ENCODE measurements at places on chromosomes 2 and 18. TPM values are rescaled to one million over a fixed set of nuclear protein-coding genes. Genes with fewer than 3 reads are reported as not detected.
A peak's percentile ranks its signal among the peaks of the same experiment; 100 is the strongest.

Gene SDC1
- total RNA-seq, result 4.5 TPM

Gene RGPD3
- total RNA-seq, result 0.30 TPM

Gene GBX2
- not detected for total RNA-seq

Gene TSPYL6
- total RNA-seq, result 0.11 TPM

Gene GALNT5
- 0.12 TPM for total RNA-seq

Gene CNPPD1
- 64.7 TPM for total RNA-seq

Gene ESPNL
- 2.1 TPM for total RNA-seq

Gene CNDP1
- 0.35 TPM for total RNA-seq

- H3K27ac ChIP-seq, result no peak overlapping the region
- no peaks in the 10 kb centered on the region for H3K4me1 ChIP-seq
- DNase-seq, result no peak
- no peaks in the 10 kb centered on the region for H3K27me3 ChIP-seq
These were observed 757.4 kb downstream of the RNF144A start for GRCh38 chr2:7674606-7675005.

DNA sequence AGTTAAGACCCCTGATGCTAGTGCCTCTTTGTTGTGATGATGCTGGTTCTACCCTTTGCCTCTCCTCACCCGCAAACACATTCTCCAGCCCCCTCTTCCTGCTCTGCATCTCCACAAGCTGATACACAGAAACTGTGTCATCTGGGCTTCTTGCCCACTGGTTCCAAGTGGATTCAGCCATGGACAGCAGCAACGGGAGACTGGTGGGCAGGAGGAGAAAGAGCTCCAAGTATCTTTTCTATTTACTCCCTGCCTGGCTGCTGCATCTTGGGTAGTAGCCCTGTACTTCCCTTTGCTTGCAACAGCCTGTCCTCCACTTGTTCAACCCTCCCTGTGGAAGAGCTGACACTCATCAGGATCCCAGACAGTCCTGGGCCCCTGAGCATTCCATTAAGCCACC, 655.1 kb upstream of the RAB6C start:
- H3K27me3 ChIP-seq, result no peaks in the 10 kb centered on the region
- DNase-seq, result no peak
- H3K27ac ChIP-seq, result no peak overlapping the region
- H3K36me3 ChIP-seq, result no peaks in the 10 kb centered on the region
- H3K4me3 ChIP-seq, result no peak overlapping the region

GRCh38 chr2:15436195-15436594, 124.9 kb downstream of the NBAS start:
- H3K27me3 ChIP-seq, result no peaks in the 10 kb centered on the region
- H3K36me3 ChIP-seq, result no peaks in the 10 kb centered on the region
- H3K27ac ChIP-seq, result no peak overlapping the region
- no peak overlapping the region for H3K4me3 ChIP-seq

- H3K4me1 ChIP-seq, result no peaks in the 10 kb centered on the region
- no peak for DNase-seq
- no peak overlapping the region for H3K27ac ChIP-seq
- no peaks in the 10 kb centered on the region for H3K27me3 ChIP-seq
- no peaks in the 10 kb centered on the region for H3K36me3 ChIP-seq
These were observed 311.5 kb downstream of the CDH2 start for GRCh38 chr18:27865431-27865830.

GRCh38 chr2:127054996-127055785, 51.8 kb downstream of the BIN1 start:
- no peaks in the 10 kb centered on the region for H3K27me3 ChIP-seq
- H3K27ac ChIP-seq, result no peak overlapping the region
- H3K4me1 ChIP-seq, result no peaks in the 10 kb centered on the region
- no peaks in the 10 kb centered on the region for H3K36me3 ChIP-seq
- no peak overlapping the region for H3K4me3 ChIP-seq

DNA sequence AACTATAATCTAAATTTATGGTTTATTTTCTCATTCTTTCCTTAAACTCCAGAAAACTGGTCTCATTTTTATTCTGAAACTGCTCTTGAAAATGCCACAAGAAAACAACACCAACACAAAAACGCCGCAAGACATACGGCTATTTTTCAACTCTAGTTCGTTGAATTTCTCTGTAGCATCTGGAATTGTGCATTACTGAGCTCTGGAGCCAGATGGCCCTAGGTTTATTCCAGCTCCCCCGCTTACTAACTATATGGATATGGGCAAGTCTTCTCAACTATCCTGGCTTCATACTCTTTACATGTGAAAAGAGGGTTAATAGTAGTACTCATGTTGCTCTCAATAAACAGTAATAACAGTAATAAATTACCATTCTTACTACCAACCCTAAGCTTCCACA, 19.9 kb downstream of the FAM98A start:
- no peak overlapping the region for H3K27ac ChIP-seq
- DNase-seq, result no peak
- H3K4me1 ChIP-seq, result no peaks in the 10 kb centered on the region
- H3K27me3 ChIP-seq, result no peaks in the 10 kb centered on the region

- no peak overlapping the region for H3K27ac ChIP-seq
- no peak for DNase-seq
- peaks cover 3% of the 10 kb centered on the region for H3K27me3 ChIP-seq
- H3K36me3 ChIP-seq, result no peaks in the 10 kb centered on the region
- H3K4me3 ChIP-seq, result peak overlapping the region; percentile 92
These were observed 1.1 kb upstream of the SATB2 start for GRCh38 chr2:199458806-199459285.

DNA sequence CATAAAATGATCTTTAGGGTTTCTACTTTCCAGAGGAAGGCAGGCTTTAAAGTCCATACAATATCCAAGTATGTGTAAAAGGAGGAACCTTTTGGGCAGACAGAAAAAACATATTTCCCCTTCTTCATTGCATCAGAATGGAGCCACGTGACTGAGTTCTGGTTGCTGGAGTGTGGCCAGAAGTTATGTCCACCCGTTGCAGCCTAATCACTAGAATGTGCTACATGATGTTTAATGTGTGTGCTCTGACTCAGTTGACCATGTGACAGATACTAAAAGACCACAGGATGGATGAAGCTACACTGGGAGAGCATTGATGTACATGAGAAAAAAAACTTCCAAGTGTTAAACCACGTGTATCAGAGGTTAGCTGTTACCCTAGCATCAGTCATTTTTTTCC, 460.9 kb downstream of the RIT2 start:
- no peaks in the 10 kb centered on the region for H3K27me3 ChIP-seq
- H3K27ac ChIP-seq, result no peak overlapping the region
- DNase-seq, result no peak

DNA sequence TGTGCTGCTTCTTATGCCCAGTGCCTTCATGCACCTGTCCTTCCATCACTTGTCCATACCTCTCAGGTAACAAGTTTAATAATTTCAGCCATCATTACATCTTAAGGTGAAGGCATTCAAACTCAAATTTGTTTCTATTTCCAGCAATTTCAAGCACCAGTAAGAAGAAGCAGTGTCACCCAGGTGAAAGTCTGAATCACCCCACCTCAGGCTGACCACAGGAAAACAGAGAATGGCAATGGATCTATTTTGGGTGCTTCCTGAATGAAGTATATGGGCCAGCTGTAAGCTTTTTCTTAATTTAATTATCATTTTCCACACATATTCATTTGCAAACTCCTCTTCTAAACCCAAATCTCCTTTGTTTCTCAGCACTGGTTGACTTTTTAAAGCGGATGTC, 372.7 kb upstream of the SOX11 start:
- no peak overlapping the region for H3K4me3 ChIP-seq
- no peaks in the 10 kb centered on the region for H3K36me3 ChIP-seq
- no peaks in the 10 kb centered on the region for H3K27me3 ChIP-seq
- no peak overlapping the region for H3K27ac ChIP-seq

DNA sequence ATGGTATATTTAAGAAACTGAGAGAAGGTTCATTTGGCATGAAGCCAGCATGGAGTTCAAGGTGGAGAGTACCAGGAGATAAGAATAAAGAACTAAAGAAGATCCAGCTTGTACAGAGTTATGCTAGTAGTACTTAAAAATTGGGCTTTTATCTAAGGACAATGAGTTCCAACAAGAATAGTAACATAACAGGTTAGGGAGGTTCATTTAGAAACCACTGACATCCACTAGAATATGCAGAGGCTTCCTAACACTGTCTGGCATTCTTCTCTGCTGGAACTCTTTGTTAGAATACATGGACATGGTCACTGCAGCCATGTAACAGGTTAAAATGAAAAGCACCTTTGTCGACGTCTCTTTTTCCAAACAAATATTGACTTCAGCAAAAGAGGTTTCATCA, 42.6 kb upstream of the DSC1 start:
- no peak overlapping the region for H3K27ac ChIP-seq
- H3K4me3 ChIP-seq, result no peak overlapping the region
- no peaks in the 10 kb centered on the region for H3K27me3 ChIP-seq
- no peaks in the 10 kb centered on the region for H3K36me3 ChIP-seq
- no peaks in the 10 kb centered on the region for H3K4me1 ChIP-seq

- H3K36me3 ChIP-seq, result no peaks in the 10 kb centered on the region
- no peak overlapping the region for H3K4me3 ChIP-seq
- no peaks in the 10 kb centered on the region for H3K27me3 ChIP-seq
These were observed 150.8 kb downstream of the PXDN start for GRCh38 chr2:1593371-1594122.

DNA sequence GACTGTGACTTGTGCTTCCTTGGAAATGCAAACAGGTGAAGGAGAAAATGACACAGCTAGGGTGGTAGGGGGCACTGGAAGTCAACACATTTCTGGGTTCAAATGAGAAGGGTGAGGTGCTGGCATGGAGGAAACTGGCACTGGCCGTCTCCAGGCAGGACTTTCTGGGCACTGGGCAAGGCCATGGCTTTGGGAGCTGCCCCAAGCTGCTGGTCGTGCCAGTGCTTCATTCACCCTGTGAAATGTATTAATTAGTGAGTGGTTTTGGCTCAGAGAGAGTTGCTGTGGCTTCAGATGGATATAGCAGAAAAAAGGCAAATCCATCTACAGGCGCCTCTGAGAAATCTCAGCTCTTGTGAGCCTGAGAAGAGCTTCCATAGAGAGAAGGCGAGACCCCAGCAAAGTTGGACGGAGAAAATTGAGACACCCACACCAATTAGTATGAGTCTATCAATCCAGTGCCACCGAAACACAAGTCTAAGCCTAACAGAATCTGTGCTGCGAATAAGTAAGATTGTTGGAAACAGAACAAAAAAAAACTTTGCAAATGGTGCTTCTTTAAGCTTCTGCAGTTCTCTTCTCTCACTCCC, 202.1 kb upstream of the TNP1 start:
- H3K4me1 ChIP-seq, result peaks cover 2% of the 10 kb centered on the region
- H3K4me3 ChIP-seq, result no peak overlapping the region
- H3K36me3 ChIP-seq, result no peaks in the 10 kb centered on the region
- DNase-seq, result no peak
- H3K27me3 ChIP-seq, result no peaks in the 10 kb centered on the region

- no peaks in the 10 kb centered on the region for H3K36me3 ChIP-seq
- DNase-seq, result no peak
- no peaks in the 10 kb centered on the region for H3K4me1 ChIP-seq
These were observed 548.2 kb upstream of the LRRTM1 start for GRCh38 chr2:80852808-80853139.

DNA sequence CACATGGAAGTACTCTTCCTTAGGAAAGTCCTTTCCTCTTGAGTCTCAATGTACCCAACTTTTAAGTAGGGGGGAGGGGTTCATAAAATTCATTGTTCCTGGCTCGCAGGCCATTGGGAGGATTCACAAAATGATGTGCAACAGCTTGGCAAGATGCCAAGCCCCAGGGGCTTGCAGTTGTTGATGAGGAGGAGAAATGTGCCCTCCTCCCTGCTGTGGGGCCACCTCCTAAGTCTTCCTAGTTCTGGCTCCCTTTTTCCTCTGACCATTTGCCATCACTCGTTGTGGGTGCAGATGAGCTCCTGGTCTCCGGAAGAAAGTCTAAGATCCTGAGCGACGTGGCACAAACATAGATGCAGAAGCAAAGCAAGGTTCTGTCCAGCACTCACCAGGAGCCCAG, 435.4 kb downstream of the EIPR1 start:
- no peaks in the 10 kb centered on the region for H3K27me3 ChIP-seq
- no peaks in the 10 kb centered on the region for H3K36me3 ChIP-seq
- no peak overlapping the region for H3K27ac ChIP-seq
- DNase-seq, result no peak
- no peaks in the 10 kb centered on the region for H3K4me1 ChIP-seq
- H3K4me3 ChIP-seq, result no peak overlapping the region

- DNase-seq, result no peak
- H3K27me3 ChIP-seq, result no peaks in the 10 kb centered on the region
- no peak overlapping the region for H3K4me3 ChIP-seq
- H3K4me1 ChIP-seq, result peaks cover 2% of the 10 kb centered on the region
- no peak overlapping the region for H3K27ac ChIP-seq
- no peaks in the 10 kb centered on the region for H3K36me3 ChIP-seq
These were observed 128.3 kb upstream of the ETAA1 start for GRCh38 chr2:67268797-67269196.

DNA sequence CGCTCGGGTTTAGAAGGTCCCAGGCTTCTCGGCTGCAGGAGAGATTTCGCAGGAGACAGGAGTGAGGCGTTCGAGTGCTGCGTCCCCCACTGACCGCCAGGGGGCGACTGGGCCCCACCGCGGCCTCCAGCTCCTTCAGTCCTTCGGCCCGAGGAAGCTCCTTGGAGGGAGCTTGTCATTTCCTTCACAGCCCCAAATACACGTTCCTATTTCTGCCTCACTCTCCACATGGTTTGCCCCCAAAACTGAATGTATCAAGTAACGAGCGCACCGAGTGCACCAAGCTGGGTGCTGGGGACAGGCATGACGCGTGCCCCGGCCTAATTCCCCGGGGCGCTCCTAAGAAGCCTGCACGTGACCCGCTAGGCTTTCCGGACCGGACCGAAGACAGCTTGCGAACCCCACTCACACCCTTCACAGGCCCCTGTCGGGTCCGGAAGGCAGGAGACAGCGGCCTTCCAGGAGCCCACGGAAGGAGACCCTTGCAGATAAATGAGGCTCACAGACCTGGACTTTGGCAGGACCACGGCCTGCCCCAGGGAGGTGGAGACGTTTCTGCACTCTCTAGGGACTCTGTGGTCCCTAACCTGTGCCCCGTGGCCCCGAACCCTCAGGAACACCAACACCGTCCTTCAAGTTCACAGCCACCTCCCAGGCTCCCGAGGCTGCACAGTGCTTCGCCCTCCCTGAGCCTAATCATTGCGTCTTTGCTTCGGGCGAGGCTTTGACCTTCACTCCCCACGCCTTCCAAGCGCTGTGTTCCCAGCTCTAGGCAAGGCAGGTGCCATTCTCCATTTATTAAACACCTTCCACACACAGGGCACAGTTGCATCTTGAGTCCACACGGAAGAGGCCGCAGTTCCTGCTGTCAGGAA, 13.0 kb upstream of the FAHD2A start:
- no peaks in the 10 kb centered on the region for H3K27me3 ChIP-seq
- no peak overlapping the region for H3K4me3 ChIP-seq
- peak; percentile 67 for DNase-seq
- no peak overlapping the region for H3K27ac ChIP-seq
- H3K36me3 ChIP-seq, result no peaks in the 10 kb centered on the region

DNA sequence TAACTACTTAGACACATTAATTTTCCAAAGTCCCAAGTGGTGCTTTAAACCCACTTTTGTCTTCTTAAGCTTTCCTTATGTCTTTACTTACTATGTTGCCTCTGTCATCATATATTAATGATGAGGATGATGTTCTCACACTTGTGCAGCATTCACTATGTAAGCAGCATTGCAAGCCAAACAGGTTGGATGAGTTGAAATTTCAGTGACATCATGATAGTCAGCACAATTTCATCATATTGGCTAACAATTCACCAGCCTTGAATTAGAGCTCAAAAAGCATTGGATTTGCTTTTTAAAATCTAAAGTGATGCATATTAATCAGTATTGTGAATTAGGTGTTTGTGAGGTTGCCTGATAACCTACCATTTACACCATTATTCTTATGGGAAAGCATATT, 7.7 kb downstream of the APLF start:
- H3K27ac ChIP-seq, result no peak overlapping the region
- no peaks in the 10 kb centered on the region for H3K4me1 ChIP-seq
- no peaks in the 10 kb centered on the region for H3K27me3 ChIP-seq
- H3K36me3 ChIP-seq, result no peaks in the 10 kb centered on the region
- no peak overlapping the region for H3K4me3 ChIP-seq
- no peak for DNase-seq

All from ovary (tissue), 10 donors.